GM23248 (cell line): ENCODE measurements at places on chromosomes 3 and 15.
A peak's percentile ranks its signal among the peaks of the same experiment; 100 is the strongest.

GRCh38 chr3:30078736-30079135 is 527.7 kb upstream of the TGFBR2 start:
- DNase-seq = no peak

DNA sequence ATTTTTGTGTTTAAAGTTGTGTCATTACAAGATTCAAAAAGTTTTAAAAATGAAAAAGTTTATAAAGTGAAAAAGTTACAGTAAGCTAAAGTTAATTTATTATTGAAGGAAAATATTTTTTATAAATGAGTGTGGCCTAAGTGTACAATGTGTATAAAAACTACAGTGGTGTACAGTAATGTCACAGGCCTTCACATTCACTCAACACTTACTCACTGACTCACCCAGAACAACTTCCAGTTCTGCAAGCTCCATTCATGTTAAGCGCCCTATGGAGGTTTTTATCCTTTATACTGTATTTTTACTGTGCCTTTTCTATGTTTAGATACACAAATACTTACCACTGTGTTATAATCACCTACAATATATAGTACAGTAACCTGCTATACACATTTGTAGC is 76.3 kb downstream of the DTWD1 start:
- peak; percentile 73 for DNase-seq

GRCh38 chr3:168889666-168890065 is 773.8 kb downstream of the MECOM start:
- no peak for DNase-seq

DNA sequence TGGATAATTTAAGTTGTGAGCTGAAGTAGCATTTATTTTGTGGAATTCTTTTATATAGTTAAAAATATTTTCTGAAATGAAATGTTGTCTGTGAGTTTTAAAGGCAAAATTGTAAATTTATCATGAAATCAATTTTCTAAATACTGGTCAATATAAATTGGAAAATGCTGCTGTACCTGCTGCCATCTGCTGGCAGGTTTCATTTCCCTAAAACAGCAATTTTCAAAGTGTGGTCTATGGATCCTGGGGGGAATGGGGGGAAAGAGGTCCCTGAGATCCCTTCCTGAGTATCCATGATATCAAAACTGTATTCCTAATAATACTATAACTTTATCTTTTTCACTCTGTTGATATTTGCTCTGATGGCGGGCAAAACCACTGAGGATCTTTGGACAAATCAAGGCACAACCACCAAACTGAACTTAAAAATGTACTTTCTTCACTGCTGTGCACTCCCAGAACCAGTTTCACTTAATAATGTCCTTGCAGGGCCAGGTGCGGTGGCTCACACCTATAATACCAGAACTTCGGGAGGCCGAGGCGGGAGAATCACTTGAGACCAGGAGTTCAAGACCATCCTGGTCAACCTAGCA is 17.2 kb upstream of the CCR4 start:
- DNase-seq = peak; percentile 47

DNA sequence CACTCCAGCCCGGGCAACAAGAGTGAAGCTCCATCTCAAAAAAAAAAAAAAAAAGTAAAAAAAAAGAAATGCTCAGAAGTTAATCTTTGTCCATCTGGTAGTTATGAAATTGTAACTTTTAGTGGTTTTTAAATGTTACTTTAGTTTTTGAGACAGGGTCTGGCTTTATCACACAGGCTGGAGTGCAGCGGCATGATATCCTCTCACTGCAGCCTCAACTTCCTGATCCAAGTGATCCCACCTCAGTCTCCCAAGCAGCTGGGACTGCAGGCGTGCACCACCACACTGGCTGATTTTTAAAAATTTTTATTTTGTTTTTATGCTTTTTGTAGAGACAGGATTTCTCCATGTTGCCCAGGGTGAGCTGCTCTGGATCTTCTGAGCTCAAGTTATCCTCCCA is 1.3 kb downstream of the RNU5B-1 start:
- DNase-seq = no peak
